ENCODE measurements at places on chromosomes 6 and 20.

- peak; percentile 22 for DNase-seq
These were observed 226.2 kb upstream of the MARCKS start for GRCh38 chr6:113630738-113631535.

- no peak for DNase-seq
These were observed 143.5 kb downstream of the PDE7B start for GRCh38 chr6:135994857-135995544.

- DNase-seq: no peak
These were observed 1.9 kb downstream of the MAPK14 start for GRCh38 chr6:36029464-36029863.

DNA sequence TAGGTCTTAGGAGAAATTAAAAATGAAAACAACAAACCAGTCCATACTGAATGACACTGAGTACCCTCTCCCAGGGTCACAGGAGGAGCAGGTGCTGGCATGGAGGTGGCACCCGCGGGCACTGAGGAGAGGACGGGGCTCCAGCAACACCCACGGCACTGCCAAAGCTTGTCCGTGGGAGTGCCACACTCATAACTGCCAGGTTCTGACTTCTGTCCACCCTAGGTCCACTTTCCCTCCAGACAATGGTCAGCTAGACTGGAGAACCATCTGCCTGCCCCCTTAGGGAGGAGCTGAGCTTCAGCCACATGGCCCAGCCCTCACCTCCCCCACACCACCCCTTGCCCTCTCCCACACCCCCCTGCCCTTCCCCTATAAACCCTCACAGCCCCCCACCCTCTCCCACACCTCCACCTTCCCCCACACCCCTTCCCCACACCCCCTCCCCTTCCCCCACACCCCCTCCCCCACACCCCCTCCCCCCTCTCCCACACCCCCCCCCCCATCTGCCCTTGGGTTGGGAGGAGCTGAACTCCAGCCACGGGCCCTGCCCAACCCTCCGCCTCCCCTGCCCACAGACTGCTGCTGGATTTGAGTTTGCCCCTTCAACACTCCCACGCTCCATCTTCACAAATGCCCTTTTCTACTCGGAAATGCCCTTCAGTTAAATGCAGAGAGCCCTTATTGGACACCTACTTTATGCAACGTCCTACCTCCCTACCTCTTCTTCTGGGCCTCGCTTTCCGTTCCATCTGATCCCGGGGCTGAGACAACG is 129.6 kb downstream of the TAF4 start:
- no peak for DNase-seq

GRCh38 chr6:3471286-3471685 is 14.4 kb upstream of the SLC22A23 start:
- DNase-seq: no peak

DNA sequence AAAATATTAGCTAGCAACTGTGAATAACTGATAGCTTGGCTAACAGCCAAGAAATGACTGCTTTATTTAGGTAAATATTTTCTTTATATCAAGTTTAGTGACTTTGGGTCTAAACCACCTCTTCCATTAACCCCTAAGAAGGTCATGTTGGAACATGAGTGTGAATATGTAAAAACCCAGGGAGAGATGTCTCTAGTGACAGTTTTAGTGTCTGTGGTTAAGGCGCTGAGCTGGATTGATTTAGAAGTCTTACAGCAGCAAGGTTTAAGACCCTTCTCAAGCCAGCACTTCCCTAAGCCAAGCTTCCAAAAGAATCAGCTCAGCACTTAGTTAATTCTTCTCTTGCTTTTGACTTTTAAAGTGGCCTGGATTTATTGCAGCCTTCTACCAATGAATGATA is 11.4 kb upstream of the SIRT5 start:
- peak; percentile 3 for DNase-seq

DNA sequence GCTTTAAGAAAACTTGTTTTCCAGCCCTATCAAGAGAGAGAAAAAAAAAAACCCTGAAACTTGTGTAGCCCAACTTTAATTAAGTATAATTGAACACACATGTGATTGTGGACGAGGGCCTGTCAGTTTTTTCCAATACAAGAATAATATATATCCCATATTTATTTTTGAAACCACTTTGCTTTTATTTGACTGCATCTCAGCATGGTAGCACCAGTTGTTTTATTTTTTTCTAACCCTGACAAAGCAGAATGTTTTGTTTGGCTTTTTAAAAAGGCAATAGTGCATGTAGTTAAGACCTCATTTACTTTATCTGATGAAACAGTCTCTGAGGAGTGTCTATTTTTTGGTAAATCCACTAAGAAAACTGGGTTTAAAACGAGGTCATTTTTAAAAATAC is 257.7 kb downstream of the CDKAL1 start:
- DNase-seq: no peak

GRCh38 chr20:288956-289692 is 1.4 kb downstream of the C20orf96 start:
- DNase-seq: no peak

DNA sequence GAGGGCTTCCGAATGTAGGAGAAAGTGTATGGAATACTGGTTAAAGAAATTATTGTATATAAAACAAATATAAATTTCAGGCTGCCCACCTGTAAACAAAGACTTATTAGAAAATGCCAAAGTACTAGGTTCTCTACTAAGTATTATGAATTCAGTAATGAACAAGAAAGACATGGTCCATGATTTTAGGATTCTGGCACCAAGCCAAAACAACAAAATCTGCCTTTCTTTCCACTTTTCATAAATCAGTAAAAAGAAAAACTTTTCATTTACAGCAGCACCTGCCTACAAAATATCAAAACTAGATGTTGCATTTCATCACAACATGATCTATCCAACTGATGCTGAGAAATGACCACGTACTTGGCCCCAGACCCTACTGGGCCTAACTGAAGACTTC is 14.5 kb upstream of the SNRPB start:
- no peak for DNase-seq

GRCh38 chr6:1770435-1770843 is 160.7 kb downstream of the FOXC1 start:
- DNase-seq: no peak

DNA sequence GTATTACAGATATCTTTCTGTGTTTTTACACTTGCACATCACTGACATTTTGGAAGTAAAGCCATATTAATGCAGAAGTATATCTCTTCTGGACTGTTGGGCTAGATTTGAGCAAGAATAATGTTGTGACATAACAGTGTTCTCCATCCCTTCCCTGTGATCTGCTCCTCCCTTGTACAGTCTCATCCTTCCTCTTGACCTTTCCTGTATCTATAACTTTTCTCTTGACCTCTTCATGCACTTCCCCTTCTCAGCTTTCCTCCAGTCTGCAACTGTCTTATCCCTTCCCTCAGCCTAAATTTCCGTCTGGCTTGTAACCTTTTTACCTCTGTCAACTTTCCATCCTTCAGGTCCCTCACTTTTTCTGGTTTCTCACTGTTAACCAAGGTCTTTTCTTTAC is 29.8 kb downstream of the NCOA3 start:
- no peak for DNase-seq

DNA sequence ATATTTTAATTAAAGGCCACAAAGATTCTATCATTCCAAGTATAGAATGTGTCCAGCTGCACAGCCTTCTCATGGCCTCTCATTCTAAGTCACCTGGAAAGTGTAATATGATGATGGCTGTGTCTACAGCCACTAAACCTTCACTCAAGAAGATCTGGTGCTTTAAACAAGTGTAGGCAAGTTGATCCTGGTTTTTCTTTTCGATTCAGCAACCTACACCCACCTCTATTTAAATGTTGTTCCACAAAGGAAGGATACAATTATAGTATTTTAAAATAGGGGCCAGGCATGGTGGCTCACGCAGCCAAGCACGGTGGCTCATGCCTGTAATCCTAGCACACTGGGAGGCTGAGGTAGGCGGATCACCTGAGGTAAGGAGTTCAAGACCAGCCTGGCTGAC is 25.5 kb upstream of the DST start:
- DNase-seq: no peak

- DNase-seq: peak; percentile 92
These were observed 6.6 kb upstream of the ZNF184 start for GRCh38 chr6:27479319-27480182.

- DNase-seq: no peak
These were observed 30.3 kb upstream of the ZBTB22 start for GRCh38 chr6:33347816-33348215.

- DNase-seq: no peak
These were observed 46.9 kb downstream of the OSTM1 start for GRCh38 chr6:108027594-108027993.

DNA sequence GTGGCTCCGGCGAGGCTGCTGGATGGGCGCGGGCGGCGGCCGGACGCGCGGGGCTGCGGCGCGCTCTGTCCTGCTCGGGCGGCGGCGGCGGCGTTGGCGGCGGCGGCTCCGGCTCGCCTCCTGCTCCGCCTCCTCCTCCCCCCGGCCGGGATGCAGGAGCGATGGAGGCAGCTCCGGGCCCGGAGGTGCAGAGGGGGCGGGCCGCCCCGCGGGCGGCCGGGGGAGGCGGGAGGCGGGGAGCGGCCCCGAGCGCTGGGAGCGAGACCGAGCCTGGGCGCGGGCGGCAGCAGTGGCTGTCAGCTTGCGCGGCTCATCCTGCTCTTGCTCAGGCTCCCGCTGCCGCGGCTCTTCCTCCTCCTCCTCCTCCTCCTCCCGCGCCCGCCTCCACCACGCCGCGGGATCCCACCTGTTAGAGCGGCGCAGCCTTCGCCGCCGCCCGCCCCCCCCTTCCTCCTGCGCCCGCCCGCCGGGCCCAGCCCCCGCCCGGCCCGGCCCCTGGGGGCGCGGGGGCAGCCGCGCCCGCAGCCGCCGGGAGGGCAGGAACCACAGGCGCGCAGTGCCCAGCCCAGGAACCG is at the start of gene NOL4L:
NOL4L (minus strand) TSS at position 323 of the 575 bp plus-strand sequence. CDS start 443 bp downstream, outside the sequence.
- no peak for DNase-seq

DNA sequence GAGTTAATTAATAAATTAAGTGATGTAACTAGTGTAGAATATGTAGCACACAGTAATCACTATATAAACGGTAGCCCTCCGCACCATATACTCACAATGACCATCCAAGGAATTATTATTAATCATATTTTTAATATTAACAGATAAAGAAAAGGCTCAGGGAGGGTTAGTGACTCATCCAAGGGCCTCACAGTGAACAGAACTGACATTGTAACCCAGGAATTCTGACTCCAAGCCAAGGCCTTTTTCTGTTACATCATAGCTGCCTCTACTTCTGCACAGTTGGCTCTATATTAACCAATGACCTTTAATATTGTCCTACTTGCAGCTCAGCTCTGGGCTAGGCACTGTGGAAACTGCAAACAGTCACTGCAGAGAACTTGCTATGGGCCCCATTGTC is 117.5 kb upstream of the SIRPG start:
- DNase-seq: no peak

DNA sequence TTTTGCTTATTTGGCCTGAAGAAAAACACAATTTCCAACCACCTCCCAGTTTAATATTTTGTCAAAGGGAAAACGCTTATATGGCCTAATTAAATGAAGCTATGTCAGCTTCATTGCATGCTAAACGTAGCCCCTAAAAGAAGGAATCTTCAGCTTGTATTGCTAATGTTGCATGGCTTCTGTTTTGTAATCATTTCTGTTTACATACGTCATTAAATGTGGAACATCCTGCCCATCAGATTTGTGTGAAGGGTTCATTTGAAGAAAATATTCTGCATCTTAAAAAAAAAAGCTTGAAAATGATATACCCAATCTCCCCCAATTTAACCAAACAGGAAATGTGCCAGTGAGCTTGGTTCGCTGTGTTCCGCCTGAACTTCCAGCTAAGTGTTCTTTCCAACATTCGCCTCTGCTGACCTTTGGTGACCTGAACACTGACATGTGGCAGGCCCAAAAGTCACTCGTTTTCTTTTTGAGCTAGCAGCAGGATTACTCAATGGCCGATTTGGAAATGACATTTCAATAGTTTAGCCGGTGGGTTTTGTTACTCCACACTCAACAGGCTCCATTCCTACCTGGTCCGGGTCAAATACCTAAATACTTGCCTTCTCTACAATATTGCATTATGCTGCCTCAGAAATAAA is 12.7 kb upstream of the SIRT5 start:
- peak; percentile 9 for DNase-seq

DNA sequence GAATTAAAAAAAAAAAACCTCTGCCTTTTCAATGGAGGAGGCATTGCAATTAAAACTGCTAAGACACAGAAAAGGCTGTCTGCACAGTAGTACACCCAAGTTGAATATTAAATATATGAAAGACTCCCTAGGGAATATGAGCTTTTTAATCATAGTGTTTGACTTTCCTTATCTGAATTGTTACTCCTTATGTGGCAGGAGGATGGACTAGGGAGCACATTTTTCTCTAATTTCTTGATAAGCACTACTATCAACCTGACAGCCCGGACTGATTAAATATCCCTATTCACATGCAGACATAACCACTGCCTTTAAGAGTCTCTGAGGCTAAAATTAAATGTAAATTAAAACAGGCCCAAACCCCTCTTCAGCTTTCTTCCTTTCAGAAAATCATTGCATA is 428.6 kb upstream of the GJE1 start:
- no peak for DNase-seq

- no peak for DNase-seq
These were observed 4.7 kb upstream of the PBOV1 start for GRCh38 chr6:138222901-138223546.

DNA sequence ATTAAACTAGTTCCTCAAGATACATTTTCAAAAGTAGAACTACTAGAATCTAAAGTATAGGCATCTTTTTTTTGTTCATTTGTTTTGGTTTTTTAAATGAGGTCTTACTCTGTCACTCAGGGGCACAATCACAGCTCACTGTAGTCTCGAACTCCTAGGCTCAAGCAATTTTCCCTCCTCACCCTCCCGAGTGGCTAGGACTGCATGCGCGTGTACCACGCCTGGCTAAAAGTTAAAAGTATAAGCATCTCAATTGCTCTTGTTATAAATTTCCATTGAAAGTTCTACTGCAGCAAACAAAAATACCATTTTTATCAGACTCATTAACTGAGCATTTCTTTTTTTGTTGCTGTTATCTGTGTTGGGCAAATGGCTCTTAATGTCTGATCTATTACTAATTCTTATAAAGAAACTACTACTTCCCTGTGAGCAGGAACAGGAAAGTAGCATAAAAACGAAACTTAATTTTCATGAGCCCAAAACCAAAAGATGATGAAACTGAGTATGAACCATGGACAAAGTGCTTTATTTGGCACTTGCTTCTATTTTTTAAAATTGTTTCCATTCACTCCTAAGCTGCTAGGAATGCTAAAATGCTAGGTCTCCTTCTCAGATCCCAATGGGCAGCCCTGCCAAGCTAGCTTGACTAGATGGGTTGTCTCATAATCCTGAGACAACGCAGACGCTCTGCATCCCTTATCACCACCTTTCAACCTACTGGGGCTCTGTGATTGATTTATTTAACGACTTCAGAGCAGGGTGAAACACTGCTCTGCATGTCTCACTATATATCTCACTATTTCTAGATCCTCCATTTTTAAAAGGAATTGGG is 36.9 kb downstream of the TRPC4AP start:
- DNase-seq: no peak
